ENCODE measurements at places on chromosomes 4 and X.

DNA sequence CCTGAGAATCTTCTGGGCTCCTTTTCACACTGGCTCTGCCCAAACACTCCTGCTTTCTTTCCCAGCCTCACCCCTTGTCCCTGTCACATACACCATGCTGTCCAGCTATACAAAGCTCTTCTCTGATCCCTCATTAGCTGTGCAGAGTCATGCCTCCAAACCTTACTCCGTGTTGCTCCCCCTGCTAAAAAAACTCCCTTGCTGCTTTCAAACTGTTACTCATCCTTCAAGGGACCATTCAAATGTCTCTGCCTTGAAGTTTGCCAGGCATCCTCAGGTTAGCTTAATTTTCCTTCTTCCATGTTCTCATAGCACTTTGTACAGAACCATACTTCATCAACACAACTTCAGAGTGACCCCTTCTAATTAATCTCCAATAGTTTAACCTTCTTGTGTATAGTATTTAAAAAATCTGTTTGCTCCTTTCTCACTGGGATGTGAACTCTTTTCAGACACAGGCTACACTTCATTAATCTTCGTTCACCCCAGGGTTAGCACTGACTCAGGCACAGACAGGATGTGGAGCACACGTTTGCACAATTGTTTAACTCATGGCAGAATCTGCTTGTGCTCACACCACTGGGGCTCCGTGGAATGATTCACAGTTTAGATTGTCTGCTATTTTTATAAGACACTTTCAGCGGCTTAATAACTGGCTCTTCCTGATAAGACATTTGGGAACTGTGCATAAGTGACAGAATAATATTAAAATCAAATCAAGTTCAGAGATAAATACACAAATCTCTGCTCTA, 21.4 kb upstream of the SEL1L3 start:
- no peak for DNase-seq

DNA sequence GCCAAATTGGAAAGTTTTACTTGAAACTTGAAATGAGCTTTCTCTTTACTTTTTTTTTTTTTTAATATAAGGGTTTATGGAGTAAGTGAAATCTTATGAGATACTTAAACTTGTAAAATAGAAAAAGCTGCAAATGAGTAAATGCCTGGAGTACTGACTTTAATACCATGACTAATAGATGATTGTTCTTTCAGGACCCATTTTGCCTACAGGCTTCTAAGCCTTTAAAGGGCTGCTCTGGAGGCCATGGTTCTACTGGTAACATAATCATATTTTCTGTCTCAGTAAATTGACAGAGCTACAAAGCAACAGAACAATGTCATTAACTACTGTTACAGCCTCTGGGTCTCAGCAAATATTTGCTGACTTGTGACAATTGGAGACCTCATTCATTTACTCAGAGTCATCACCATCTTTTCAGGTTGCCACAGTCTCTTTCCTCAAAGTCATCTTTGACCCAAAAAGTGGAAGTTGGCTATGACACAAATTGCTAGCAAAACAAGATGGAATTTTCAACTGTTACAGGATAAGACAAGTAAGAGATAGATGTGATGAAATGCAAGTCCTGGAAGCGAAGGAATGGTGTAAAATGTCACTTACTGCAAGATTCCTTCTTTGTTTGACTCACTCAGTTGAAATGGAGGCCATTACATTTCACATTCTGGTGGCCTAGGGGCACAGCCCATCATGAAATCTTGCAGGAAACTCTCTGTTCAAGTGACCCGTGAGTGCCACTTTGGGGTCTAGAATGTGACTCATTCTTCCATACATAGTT, 132.7 kb downstream of the BTC start:
- DNase-seq, result no peak

GRCh38 chrX:106987488-106987887, 12.5 kb downstream of the MORC4 start:
- DNase-seq, result no peak

DNA sequence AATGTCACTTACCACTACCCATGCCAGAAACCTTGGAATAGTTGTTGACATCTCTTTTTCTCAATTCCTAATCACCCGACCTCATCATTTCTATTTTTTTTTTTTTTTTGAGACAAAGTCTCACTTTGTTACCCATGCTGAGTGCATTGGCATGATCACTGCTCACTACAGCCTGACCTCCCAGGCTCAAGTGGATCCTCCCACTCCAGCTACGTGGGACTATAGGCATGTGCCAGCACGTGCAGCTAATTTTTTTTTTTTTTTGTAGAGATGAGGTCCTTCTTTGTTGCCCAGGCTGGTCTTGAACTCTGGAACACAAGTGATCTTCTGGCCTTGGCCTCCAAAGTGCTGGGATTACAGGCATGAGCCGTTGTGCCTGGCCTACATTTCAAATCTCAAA, 12.0 kb downstream of the KDM6A start:
- no peak for DNase-seq

- DNase-seq, result peak; percentile 6
Measured at GRCh38 chr4:11765849-11766453, 337.3 kb upstream of the HS3ST1 start.

- no peak for DNase-seq
Measured at GRCh38 chrX:31383991-31384390, 312.1 kb upstream of the FTHL17 start.

- DNase-seq, result no peak
Measured at GRCh38 chrX:5431823-5432222, 796.8 kb downstream of the NLGN4X start.

GRCh38 chrX:122582975-122583305, 601.1 kb upstream of the GRIA3 start:
- DNase-seq, result no peak

DNA sequence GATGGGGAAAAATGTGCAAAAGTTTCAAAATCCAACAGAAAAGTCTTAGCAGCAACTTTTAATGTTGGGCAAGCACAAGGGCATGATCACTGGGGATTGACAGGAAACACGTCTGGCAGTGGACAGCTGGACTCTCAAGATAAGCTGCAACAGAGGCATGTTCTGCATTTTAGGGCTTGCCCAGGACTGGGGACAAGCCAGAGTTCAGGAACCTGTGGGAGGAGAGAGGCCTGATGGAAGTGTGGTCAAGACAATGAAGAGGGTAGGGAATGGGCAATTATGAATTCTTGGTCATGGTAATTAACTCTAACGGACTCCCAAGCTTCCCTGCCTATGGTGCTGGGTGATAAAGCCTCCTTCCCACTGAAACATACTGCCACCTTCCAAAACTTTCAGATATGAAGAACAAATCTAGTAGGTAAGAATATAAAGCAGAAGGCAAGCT, 48.4 kb downstream of the ANXA3 start:
- no peak for DNase-seq

DNA sequence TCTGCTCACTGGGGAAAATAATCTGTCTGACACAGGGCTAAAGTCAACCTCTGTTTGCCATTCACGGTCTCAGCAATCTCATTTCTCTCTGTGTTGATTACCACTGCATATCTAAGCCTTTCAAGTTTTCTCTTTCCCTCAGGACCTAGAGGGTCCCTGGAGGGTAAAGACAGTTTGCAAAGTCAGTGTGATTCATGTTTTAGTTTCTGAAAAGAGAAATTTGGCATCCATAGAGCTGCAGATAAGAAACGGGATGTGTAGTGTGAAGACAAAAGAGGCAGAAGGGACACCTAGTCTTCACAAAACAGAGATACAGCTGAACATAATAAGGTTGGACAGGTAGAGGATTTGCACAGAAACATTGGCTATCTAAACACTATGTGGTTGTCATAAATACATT, 34.5 kb upstream of the KDR start:
- no peak for DNase-seq

- DNase-seq, result no peak
Measured at GRCh38 chr4:164846566-164846965, 30.4 kb upstream of the APELA start.

DNA sequence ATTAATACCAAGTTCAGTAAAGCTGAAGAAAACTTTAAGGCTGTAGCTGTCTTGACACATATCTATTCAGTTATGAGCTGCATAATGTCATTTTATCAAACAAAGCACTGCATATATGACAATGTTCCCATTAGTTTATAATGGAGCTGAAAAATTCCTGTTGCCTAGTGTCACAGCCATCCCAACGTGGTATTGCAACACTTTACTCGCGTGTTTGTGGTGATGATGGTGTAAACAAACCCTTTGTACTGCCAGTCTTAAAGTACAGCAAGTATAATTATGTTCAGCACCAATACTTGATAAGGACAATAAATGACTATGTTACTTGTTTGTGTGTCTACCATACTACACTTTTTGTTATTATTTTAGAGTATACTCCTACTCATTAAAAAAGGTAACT, 1415.6 kb upstream of the PCDH7 start:
- no peak for DNase-seq

DNA sequence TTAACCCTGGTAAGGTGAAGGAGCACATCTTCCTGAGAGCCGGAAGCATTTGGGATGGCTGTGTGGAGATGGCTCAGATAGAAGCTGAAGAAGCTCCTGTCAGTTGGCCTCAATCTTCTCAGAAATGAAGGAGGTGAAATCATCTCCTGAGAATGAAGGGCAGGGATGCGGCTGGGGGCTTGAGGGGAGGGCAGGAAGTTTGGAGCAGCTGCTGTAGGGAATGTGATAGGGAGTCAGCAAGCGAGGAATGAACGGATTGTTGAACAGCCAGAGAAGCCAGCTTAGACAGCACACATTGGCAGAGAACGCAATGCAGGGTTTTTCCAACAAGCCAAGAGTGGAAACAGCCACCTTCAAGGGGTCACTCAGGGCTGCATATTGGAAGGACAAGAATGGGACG, 10.0 kb downstream of the KCNE5 start:
- DNase-seq, result no peak

DNA sequence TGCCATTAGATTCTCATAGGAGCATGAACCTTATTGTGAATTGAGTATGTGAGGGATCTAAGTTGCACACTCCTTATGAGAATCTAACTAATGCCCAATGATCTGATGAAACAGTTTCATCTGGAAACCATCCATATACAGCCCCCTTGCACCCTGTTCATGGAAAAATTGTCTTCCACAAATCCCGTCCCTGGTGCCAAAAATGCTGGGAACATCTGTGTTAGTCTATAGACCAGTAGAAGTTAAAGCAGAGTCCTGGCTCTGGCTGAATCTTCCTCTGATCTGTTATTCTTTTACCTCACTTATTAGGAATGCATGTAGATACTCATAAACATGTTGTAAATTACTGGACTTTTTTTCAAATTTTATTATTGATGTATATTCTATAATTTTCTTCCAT, 29.2 kb downstream of the SULT1B1 start:
- DNase-seq, result no peak

GRCh38 chr4:100828986-100829685, 311.3 kb upstream of the EMCN start:
- no peak for DNase-seq

GRCh38 chr4:174156239-174156826, 127.1 kb downstream of the FBXO8 start:
- peak; percentile 27 for DNase-seq

DNA sequence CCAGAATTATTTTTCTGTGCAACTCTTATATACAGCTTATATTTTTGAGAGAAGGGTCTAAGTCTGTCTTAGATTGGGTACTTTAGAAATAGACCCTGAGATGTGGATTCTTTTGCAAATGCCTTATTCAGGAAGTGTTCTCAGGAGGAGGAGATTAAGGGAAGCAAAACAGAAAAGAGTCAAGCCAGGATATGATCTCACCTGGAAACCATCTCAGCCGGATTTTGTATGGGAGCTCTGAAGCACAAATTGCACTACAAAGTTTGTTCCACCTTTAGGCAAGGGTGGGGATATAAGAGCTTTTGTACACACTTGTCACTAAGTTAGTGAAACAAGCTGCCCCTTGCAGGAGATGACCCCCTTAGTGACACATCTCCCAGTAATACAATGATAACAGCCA, 121.2 kb upstream of the GRPR start:
- DNase-seq, result no peak

GRCh38 chr4:68831642-68832041, 15.8 kb downstream of the UGT2B10 start:
- no peak for DNase-seq

DNA sequence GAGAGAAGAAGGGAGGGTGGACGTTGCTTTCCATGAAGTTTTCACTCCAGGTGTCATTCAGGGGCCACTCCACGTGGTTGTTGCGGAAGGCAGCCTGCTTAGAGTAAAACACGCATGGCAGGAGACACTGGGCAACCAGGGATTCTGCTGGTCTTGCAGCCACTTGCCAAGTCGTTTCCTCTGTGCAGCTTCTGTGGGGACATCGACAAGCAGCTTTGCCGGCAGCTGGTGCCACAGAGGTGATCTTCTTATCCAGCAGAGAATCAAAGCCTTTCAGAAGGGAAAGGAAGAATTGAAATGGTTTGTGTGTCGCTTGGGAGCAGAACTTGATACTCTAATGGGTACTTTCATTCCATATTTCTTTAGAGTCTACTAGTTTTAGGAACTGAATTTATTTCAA, 867.1 kb upstream of the TENM3 start:
- DNase-seq, result no peak

DNA sequence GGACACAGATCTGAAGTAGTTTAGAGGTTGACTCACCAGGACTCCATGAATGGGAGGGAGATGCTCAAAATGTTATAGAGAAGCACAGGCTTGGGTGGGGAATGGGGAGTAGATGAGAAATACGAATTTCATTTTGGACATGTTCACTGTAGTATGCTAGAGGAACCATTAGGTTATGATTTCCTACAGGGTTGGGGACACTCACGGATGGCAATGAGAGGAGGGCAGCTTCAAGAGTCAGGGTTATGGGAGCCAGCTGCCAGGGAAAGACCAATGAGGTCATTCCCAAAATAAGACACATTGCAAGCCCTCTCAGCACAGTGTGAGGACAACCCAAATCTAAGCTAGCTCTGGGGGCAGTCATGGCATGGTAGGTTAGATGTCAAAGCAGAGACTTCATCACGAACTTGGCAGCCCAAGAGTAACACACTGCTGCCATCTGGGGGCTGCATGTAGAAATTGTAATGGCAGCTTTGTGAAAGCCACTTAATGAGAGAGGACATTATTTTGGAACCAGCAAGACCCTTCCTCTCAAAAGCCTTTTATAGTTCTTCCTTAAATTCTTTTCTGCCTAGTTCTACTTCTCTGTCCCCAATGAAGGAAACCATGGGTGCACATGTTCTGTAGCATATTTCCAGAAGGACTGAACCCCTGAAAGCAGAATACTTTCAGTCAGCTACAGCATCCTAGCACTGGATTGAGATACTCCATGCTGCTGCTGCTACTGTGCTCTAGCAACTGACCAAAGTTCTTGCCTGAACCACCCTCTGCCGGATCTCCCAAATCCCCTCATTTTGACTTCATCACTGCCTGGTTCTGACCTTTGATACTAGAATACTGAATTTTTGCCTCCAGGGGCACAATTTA, 16.2 kb upstream of the ZCCHC12 start:
- DNase-seq, result peak; percentile 30

DNA sequence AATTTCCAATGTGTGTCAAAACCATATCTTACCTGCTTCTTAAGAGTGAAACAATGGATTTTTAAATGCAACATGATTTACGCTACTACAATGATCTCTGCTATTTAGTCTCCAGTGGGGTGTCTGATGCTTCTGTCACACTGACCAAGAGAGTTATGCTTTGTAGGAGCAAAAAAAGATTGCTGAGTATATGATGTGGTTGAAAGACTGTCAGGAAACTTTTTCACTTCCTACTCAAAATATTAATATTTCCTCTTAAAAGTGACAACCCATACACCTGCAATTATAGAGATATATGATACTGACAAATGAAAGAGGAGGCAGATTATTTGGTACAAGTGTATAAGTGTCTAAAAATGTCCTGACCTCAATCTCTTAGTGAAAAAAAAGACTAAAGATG, 105.2 kb upstream of the BMP3 start:
- DNase-seq, result no peak

All from CD4-positive, alpha-beta T cell treated with Interleukin-21 for 1 hour (primary cell).